ENCODE measurements at places on chromosomes 11 and 22. TPM values are rescaled to one million over a fixed set of nuclear protein-coding genes. Genes with fewer than 3 reads are reported as not detected.

GRCh38 chr22:46239261-46240048 lies 10.6 kb downstream of the CDPF1 start:
- no peak for DNase-seq
- no peaks in the 10 kb centered on the region for H3K36me3 ChIP-seq

DNA sequence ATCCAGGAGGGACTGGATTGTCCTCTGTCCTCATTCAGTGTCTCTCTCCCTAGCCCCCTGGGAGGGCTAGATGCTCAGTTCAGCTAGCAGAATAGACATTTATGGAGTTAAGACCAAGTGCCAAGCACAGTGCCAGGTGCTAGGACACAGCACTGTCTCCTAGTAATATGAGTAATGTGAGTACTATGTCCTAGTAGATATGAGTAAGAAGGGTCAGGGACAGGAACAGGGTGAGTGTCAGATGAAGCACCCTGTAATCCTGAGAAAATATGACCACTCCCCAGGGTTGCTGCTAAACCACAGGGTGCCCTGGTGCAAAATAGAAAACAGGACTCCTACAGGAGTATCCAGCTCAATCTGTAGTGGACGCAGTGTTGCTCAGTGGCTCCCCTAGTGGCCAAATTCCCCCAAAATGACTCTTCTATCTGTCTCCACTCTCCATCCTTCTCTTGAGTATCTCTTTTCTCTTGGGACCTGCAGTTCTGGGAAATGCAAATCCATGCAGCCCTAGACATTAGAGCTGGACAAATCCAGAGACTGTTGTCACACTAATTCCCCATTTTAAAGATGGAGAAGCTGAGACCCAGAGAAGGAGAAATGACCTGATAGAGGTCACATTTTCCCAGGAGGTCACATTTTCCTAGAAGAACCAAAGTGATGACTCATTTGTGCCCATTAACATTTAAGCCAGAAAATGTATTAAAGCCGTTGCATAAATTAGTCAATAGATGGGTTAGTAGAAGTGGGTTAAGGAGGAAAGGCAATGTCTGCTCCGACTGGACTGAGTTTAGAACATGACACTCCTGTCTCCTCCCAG lies 214.3 kb downstream of the NXPE2 start:
- H3K36me3 ChIP-seq = no peaks in the 10 kb centered on the region
- no peak overlapping the region for H3K27ac ChIP-seq
- H3K27me3 ChIP-seq = no peaks in the 10 kb centered on the region
- DNase-seq = no peak
- H3K4me3 ChIP-seq = no peak overlapping the region

DNA sequence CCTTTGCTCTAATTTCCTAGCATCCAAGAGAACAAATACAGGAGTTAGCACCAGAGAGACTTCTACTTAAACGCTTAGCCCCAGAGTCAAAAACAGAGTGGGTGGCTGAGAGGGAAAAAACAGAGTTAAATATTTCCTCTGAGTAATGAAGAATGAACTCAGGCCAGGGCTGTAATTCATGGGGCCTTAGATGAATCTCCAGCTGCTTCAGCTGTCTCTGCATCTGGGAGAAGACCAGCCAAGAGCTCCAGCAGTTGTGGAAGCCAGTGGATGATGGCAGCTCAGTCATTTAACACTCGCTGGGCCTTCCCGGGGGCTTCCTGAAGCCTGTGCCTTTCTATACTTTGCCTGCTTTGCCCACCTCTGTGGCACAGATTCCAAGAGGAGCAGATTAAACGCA lies 5.7 kb upstream of the ADAMTS15 start:
- H3K4me1 ChIP-seq = no peaks in the 10 kb centered on the region
- no peaks in the 10 kb centered on the region for H3K27me3 ChIP-seq
- H3K4me3 ChIP-seq = no peak overlapping the region

DNA sequence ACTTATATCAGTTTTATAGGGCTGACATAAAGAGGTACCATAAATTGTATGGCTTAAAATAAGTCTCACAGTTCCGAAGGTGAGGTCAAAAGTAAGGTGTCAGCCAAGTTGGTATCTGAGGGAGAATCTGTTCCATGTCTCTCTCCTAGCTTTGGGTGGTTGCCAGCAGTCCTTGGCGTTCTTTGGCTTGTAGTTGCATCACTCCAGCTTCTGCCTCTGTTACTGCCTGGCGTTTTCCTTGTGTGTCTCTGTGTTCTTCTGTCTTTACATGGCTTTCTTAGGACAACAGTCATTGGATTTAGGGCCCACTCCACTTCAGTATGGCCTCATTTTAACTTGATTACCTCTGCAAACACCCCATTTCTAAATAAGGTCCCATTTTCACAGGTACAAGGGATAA lies 16.7 kb downstream of the MMP7 start:
- no peaks in the 10 kb centered on the region for H3K4me1 ChIP-seq
- H3K27ac ChIP-seq = no peak overlapping the region
- no peaks in the 10 kb centered on the region for H3K36me3 ChIP-seq
- H3K4me3 ChIP-seq = no peak overlapping the region

GRCh38 chr11:39220069-39220468 lies 2239.4 kb downstream of the LRRC4C start:
- no peaks in the 10 kb centered on the region for H3K4me1 ChIP-seq
- H3K36me3 ChIP-seq = no peaks in the 10 kb centered on the region
- H3K4me3 ChIP-seq = no peak overlapping the region
- no peak for DNase-seq
- H3K27ac ChIP-seq = no peak overlapping the region

GRCh38 chr11:72629266-72629665 lies 45.0 kb downstream of the PDE2A start:
- no peak overlapping the region for H3K27ac ChIP-seq
- no peaks in the 10 kb centered on the region for H3K36me3 ChIP-seq
- H3K27me3 ChIP-seq = no peaks in the 10 kb centered on the region
- H3K4me3 ChIP-seq = no peak overlapping the region
- H3K4me1 ChIP-seq = no peaks in the 10 kb centered on the region

- peaks cover 7% of the 10 kb centered on the region for H3K4me1 ChIP-seq
- H3K4me3 ChIP-seq = peak within 1 kb of the TSS; percentile 51
- DNase-seq = peak; percentile 89
Observed at GRCh38 chr11:61891331-61892084, at the start of gene FADS3. TSS of gene FADS3 (minus strand) at chr11:61891545. CDS start at chr11:61891381, 164 bp downstream.

- DNase-seq = no peak
- no peak overlapping the region for H3K4me3 ChIP-seq
- no peak overlapping the region for H3K27ac ChIP-seq
- H3K4me1 ChIP-seq = no peaks in the 10 kb centered on the region
- no peaks in the 10 kb centered on the region for H3K27me3 ChIP-seq
Observed at GRCh38 chr11:94897330-94897768, 76.0 kb downstream of the CWC15 start.

DNA sequence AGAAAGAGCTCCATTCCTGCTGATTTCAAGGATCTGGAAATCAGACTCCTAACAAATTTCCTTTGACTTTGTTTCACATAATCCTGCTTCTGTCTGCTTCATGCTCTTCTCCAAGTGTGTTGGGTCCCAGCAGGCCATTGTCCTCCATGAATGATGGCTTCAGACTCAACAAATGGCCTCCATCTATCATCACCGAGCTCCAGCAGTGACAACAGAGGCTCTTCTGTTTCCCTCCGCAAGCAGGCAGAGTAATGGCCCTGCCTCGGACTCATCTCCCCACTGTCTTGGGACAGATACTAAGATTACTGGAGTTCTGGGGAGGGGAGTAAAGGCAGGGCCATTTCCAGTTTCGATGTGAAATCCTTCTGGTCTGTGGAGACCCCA lies 127.3 kb downstream of the TENM4 start:
- H3K4me1 ChIP-seq = no peaks in the 10 kb centered on the region
- DNase-seq = no peak
- H3K4me3 ChIP-seq = no peak overlapping the region
- no peaks in the 10 kb centered on the region for H3K36me3 ChIP-seq
- H3K27me3 ChIP-seq = no peaks in the 10 kb centered on the region

GRCh38 chr22:48566741-48567140 lies 1260.9 kb downstream of the BRD1 start:
- no peaks in the 10 kb centered on the region for H3K4me1 ChIP-seq
- no peaks in the 10 kb centered on the region for H3K36me3 ChIP-seq
- H3K4me3 ChIP-seq = no peak overlapping the region
- DNase-seq = no peak
- H3K27ac ChIP-seq = no peak overlapping the region

DNA sequence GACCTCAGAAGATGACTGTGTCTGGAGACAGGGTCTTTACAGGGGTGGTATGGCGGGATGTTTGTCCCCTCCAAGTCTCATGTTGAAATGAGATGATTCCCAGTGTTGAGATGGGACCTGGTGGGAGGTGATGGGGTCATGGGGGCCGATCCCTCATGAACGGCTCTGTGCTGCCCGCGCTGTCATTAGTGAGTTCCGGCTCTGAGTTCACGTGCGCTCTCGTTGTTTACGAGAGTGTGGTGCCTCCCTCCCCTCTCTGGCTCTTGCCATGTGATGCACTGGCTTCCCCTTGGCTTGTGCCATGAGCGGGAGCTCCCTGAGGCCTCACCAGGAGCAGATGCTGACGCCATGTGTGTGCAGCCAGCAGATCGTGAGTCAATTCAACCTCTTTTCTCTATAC lies 830.8 kb downstream of the TBC1D22A start:
- no peak overlapping the region for H3K4me3 ChIP-seq
- no peaks in the 10 kb centered on the region for H3K27me3 ChIP-seq
- no peak overlapping the region for H3K27ac ChIP-seq
- no peaks in the 10 kb centered on the region for H3K36me3 ChIP-seq
- no peak for DNase-seq

The TSSK2 gene
- total RNA-seq = not detected

The NPTXR gene
- 6.4 TPM for total RNA-seq

DNA sequence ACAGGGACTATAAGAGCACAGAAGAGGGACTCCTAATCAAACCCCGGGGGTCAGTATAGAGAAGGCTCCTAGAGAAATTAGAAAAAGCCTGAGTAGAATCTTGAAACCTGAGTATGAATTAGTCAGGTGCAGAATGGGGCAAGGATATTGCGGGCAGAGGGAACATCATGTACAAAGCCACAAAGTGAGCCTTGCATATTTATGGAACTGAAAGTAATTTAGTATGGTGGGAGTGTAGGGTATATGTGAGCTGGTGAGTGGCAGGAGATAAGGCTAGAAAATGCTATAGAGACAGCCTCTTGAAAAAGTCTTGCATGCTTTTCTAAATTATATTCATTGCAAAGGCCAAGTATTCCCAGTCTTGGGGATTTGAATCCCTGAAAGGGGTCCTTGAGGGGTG lies 93.7 kb downstream of the STIM1 start:
- H3K36me3 ChIP-seq = no peaks in the 10 kb centered on the region
- no peak overlapping the region for H3K4me3 ChIP-seq
- H3K4me1 ChIP-seq = no peaks in the 10 kb centered on the region
- no peaks in the 10 kb centered on the region for H3K27me3 ChIP-seq
- no peak overlapping the region for H3K27ac ChIP-seq
- no peak for DNase-seq

- H3K27me3 ChIP-seq = no peaks in the 10 kb centered on the region
- H3K27ac ChIP-seq = no peak overlapping the region
Observed at GRCh38 chr22:30747493-30747892, 52.8 kb downstream of the OSBP2 start.

- H3K36me3 ChIP-seq = no peaks in the 10 kb centered on the region
- no peaks in the 10 kb centered on the region for H3K27me3 ChIP-seq
- no peak overlapping the region for H3K27ac ChIP-seq
Observed at GRCh38 chr11:21411104-21411503, 741.7 kb downstream of the NELL1 start.

GRCh38 chr11:73227571-73228211 lies 9.6 kb downstream of the P2RY2 start:
- H3K4me1 ChIP-seq = no peaks in the 10 kb centered on the region
- H3K4me3 ChIP-seq = no peak overlapping the region
- H3K27ac ChIP-seq = no peak overlapping the region
- peak; percentile 81 for DNase-seq
- H3K36me3 ChIP-seq = no peaks in the 10 kb centered on the region
- H3K27me3 ChIP-seq = no peaks in the 10 kb centered on the region

DNA sequence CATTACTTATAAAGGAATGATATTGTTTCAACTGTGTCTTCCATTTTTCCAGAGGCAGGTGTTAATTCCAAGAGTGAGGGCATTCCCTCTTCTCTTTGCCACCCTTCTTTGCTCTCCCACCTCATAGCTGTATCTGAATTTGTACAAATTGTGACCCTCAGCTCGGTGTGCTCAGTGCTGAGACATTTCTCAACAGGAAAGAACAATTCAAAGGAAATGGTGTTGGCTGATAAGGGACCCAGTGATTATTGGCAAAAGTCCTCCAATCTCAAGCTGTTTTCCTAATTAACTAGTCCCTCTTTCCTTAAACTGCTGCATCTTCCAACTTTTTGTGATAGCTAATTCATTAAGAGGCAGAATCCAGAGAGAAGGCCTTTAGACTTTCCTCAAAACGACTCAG lies 408.9 kb upstream of the SYN3 start:
- no peaks in the 10 kb centered on the region for H3K27me3 ChIP-seq
- no peak overlapping the region for H3K4me3 ChIP-seq
- no peak for DNase-seq
- H3K27ac ChIP-seq = no peak overlapping the region

The MPEG1 gene
- total RNA-seq = 5.6 TPM

The MS4A2 gene
- 0.93 TPM for total RNA-seq

- H3K36me3 ChIP-seq = no peaks in the 10 kb centered on the region
- peaks cover 21% of the 10 kb centered on the region for H3K4me1 ChIP-seq
- no peak overlapping the region for H3K4me3 ChIP-seq
- DNase-seq = no peak
- no peak overlapping the region for H3K27ac ChIP-seq
Observed at GRCh38 chr11:83033371-83033770, 38.3 kb downstream of the RAB30 start.

- no peaks in the 10 kb centered on the region for H3K27me3 ChIP-seq
- no peak for DNase-seq
- H3K4me1 ChIP-seq = no peaks in the 10 kb centered on the region
- H3K4me3 ChIP-seq = no peak overlapping the region
Observed at GRCh38 chr22:38456841-38457699, 2.1 kb upstream of the KCNJ4 start.

- peaks cover 18% of the 10 kb centered on the region for H3K4me1 ChIP-seq
- H3K36me3 ChIP-seq = no peaks in the 10 kb centered on the region
- H3K27me3 ChIP-seq = no peaks in the 10 kb centered on the region
- DNase-seq = peak; percentile 38
- H3K4me3 ChIP-seq = no peak overlapping the region
Observed at GRCh38 chr11:126080161-126080941, 17.7 kb upstream of the CDON start.

The SHISAL1 gene
- 0.35 TPM for total RNA-seq

GRCh38 chr11:44758983-44759382 lies 32.2 kb downstream of the TSPAN18 start:
- no peak overlapping the region for H3K27ac ChIP-seq
- no peaks in the 10 kb centered on the region for H3K27me3 ChIP-seq
- no peaks in the 10 kb centered on the region for H3K36me3 ChIP-seq

GRCh38 chr11:1754376-1755150 lies 4.2 kb upstream of the IFITM10 start:
- H3K27ac ChIP-seq = no peak overlapping the region
- DNase-seq = no peak
- H3K36me3 ChIP-seq = peaks cover 5% of the 10 kb centered on the region
- H3K4me3 ChIP-seq = no peak overlapping the region
- H3K27me3 ChIP-seq = no peaks in the 10 kb centered on the region

- no peaks in the 10 kb centered on the region for H3K36me3 ChIP-seq
- H3K4me3 ChIP-seq = no peak overlapping the region
- no peak for DNase-seq
- no peak overlapping the region for H3K27ac ChIP-seq
- no peaks in the 10 kb centered on the region for H3K4me1 ChIP-seq
Observed at GRCh38 chr11:95508219-95508890, 277.4 kb upstream of the SESN3 start.
